ENCODE measurements at places on chromosomes 4 and X.

GRCh38 chr4:122616915-122617596 is 3.8 kb downstream of the IL21 start:
- no peak for DNase-seq

DNA sequence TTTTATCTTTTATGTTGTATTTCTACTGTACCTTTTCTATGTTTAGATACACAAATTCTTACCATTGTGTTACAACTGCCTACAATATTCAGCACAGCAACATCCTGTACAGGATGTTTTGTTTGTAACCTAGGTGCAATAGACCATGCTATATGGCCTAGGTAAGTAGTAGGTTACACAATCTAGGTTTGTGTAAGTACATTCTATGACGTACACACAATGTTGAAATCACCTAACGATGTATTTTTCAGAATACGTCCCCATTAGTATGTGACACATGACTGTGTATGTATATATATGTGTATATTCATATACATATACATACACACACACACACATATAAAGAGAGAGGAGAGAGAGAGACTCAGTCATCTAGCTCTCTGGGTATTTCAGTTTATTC is 103.5 kb downstream of the CLNK start:
- no peak for DNase-seq

GRCh38 chr4:175773566-175773965 is 38.5 kb downstream of the GPM6A start:
- DNase-seq, result no peak

DNA sequence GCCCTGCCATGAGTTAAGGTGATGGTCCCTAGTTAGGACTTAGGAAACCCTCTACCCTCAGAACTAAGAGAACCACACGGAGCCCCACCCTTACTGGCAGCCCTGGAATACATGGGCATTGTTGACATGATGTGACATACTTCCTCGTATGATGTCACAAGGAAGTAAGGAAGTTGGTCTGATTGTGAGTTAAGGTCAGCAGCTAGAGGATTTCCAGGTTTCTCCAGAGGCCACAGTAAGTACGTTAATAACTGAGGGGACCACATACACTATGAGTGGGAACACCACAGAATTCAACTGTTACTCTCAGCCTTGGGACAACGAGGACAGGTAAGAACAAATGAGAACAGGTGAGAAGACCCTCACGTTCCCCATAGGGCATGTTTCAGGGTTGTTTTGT is at the start of gene MAGEB5:
TSS of gene MAGEB5 (plus strand) at position 301 of the 400 bp plus-strand sequence. CDS start 1,133 bp downstream, outside the sequence.
- no peak for DNase-seq

DNA sequence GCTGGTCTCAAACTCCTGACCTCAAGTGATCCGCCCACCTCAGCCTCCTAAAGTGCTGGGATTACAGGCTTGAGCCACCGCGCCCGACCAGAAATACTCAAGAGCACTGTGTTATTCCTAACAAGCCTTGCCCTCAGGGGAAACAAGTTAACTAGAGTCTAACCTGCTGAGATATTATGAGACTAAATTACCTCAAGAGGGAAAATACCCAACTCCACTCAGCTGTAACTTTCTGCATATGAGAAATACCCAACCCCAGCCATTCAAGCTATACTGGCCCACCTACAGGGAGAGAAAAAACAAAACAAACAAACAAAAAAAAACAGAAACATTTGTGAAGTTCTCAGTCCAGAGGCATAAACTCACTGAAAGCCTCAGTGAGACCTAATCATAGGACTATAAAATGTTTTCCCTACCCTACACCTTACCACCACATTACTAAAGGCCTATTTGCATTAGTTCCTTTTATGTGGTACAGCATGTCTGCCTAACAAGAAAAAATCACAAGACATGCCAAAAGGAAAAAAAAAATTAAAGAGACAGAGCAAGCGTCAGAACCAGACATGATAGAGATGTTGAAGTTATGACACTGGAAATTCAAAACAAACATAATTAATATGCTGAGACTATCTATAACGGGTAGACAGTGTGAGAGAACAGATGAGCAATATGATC is 876.0 kb downstream of the FSTL5 start:
- DNase-seq, result no peak

DNA sequence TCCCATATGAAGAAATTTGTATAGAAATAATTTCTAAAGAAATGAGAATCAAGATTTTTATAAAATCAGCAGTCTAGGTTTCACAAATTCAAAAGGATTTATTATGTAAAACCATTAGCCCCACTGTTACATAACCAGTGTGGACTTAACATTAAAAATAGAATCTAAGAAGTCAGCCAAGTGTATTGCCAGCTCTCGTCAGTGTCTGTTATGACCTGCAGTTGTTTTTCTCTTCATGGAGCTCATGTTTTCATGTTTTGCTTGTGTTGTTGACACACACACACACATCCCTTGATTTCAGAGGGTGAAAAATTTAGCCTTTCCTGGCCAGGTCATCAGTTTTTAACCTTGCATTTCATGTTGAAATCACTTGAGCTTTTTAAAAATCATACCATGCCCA is 39.5 kb downstream of the USP38 start:
- DNase-seq, result no peak

DNA sequence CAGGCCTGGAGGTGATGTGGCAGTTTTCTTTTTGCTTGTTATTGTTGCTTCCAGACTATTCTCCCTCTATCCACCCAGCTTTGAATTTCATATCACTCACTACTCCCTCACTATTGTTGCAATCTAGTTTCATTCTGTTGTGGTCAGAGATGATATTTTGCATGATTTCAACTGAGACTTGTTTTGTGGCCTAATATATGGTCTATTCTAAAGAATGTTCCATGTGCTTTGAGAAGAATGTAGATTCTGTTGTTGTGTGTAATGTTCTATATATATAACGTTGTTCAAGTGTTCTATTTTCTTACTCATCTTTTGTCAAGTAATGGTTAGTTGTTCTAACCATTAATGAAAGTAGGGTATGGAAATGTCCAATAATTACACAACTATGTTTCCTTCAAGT is 59.0 kb downstream of the THOC2 start:
- DNase-seq, result no peak

GRCh38 chrX:148541584-148541940 is 41.1 kb downstream of the AFF2 start:
- DNase-seq, result no peak

DNA sequence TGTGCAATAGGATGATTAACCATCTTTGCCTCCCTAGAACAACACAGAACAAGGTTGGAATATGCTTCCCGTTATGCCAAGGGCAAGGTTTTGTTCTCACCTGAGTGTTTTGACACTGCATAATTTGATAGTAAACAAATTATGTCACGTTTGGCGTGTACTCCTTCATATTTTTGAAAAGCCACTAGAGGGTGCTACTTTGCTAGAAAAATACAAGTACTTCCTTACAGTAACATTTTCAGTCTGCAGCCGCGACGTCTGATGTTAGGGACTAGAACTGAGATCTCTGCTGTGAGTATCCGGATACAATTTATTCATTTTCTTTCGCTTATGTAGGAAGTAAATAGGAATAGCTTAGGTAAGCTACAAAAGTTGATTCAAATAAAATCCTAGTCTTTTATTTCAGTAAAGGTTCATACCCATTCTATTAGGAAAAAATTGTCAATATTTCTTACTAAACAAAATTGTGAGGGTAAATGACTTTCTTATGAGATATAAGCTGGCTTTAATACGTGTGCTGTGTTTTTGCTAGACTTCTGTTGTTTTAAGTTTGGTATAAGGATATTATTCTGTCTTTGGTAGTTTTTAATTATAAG is 181.1 kb upstream of the WDFY3 start:
- no peak for DNase-seq

- DNase-seq, result no peak
These were observed 1.0 kb downstream of the AADAT start for GRCh38 chr4:170088716-170089115.

DNA sequence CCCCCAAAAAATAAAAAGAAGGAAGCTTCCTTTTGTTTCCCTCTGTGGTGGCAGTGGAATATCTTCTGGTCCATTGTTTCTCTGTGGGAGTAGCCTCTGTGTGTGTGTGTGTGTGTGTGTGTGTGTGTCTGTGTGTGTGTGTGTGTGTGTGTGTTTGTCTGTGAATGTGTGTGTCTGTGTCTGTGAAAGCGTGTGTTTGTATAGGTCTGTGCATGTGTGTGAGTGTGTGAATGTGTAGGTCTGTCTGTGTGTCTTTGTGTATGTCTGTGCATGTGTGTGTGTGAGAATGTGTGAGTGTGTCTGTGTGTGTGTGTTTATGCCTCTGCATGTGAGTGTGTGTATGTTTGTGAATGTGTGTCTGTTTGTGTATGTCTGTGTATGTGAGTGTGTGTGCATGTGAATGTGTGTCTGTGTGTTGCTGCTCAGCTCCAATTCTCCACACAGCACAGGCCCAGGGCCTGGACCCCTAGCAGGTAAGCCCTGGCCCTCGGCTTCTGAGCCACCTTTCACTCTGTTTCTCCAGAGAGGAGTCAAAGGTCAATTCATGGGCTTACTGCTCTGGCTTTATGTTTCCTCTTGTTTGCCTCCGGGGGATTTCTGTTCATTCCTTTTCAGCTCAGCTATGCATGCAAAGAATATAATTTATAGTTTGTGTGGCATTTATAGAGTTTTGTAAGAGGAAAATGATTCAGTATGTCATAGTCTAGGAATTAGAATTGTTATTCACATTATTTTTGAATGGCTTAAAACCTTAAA is 89.8 kb downstream of the UCHL1 start:
- no peak for DNase-seq

DNA sequence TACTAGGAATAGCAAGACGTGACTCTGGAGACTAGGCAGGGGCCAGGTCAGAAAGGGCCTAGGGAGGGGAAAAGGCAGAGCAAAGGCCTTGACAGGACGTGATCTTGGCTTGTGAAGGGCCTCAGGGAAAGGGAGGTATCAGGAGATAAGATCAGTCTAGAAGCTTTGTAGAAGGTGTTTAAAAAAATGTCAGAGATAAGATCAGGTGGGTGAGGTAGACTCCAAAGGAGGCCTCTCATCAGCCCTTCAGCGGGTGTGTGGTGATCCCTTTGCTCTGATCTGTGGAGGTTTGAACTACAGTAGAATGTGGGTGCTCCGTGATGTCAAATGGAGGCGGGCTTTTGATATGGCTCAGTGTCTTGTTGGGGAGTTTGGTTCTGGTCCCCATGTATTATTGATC is 78.8 kb upstream of the PRPS1 start:
- DNase-seq, result peak; percentile 1

DNA sequence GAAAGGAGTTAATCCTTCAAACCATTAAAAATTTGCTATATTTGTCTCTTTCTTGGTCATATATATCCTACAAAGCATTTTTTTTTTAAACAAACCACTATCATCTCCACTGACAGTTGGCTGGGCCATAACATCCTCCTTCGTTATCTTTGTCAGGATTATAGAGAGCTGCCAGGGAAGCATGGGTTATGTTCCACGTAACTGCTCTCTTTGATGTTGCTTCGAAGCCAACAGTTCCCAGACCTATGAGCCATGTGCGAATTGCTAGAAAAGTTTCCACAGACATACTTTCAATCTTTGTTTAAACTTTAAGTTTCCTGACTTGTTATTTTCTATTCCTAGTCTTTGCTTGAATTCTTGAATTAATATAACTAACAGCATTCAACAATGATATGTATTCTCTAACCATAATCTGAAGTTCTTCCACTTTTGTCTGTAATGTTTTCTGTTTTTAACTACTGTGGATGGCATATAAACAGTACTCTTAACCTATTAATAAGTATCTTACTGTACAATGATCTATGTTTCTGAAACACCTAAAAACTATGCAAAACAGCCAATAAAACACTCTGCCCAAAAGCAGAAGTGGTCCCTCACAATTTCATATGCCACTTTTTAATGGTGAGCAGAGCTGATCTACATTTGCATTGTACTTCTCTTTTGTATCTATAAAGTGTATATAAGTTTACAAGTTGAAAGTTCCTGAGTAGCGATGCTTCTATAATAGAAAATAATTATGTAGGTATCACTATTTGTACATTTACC is 37.9 kb downstream of the EREG start:
- DNase-seq, result no peak

- no peak for DNase-seq
These were observed 27.2 kb downstream of the HTR2C start for GRCh38 chrX:114611018-114611619.

GRCh38 chrX:109089359-109089758 is 353.0 kb upstream of the IRS4 start:
- no peak for DNase-seq

GRCh38 chr4:82260632-82261031 is 113.2 kb downstream of the HNRNPD start:
- DNase-seq, result no peak

GRCh38 chr4:74324262-74324661 is 16.0 kb downstream of the EPGN start:
- DNase-seq, result no peak

DNA sequence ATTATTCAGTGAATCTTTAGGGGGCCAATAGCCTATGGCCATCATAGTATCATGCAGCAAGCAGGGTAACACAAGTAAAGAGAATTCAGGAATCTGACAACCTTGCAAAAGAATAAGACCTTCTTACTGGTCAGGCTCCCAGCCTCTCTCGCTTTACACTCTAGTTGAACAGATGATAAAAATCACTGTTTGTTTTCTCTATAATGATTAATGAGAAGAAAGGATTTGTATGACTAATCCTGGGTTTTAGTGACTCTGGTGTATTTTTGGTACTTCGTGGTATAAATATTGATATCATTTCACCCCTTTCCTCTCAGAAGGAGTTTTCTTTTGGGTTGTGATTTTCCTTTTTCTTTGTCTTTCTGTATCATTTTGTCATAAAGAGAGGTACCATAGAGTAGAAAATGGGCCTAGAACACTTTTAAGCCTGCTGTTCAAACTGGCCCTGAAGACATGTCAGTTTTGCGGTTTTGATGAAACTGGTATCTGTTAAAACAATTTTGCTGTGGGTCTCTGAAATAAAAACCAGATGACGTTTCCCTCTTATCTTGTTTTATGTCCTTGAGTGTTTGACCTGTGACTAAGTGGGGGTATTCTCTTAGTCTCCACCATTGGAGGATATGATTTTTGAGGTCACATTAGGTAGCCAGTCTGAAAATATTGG is 294.9 kb upstream of the TBX22 start:
- no peak for DNase-seq

DNA sequence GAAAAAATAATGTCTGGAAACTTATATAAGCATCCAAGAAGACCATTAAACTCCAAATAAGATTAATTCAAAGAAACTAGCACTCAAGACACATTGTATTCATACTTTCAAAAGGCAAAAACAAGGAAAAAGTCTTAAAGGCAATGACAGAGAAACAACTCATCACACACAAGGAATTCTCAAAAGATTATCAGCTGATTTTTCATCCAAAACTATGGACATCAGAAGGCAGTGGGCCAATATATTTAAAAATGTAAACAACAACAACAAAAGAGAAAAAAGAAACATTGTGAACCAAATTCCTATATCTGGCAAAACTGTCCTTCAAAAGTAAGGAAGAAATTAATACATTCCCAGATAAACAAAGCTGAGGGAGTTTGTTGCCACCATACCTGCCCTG is 711.4 kb upstream of the GALNTL6 start:
- DNase-seq, result no peak

- DNase-seq, result no peak
These were observed 3.8 kb upstream of the CENPC start for GRCh38 chr4:67549123-67549522.

- no peak for DNase-seq
These were observed 36.9 kb downstream of the MAGEA9 start for GRCh38 chrX:149818652-149819051.
